ENCODE measurements at places on chromosomes 6 and 20. TPM values are rescaled to one million over a fixed set of nuclear protein-coding genes. Genes with fewer than 3 reads are reported as not detected.

Gene HSPA1L
- total RNA-seq: 0.98 TPM

Gene SCRT2
- total RNA-seq: not detected

Gene HRH3
- total RNA-seq: not detected

Gene RIPOR3
- 1.1 TPM for total RNA-seq

Gene PNPLA1
- total RNA-seq: not detected

Gene PTGIS
- 209 TPM for total RNA-seq

Gene MRS2
- total RNA-seq: 13.5 TPM

Gene SDC4
- total RNA-seq: 50.7 TPM

Gene CEBPB
- total RNA-seq: 42.6 TPM

Gene MAS1
- total RNA-seq: not detected

Gene NKX2-4
- total RNA-seq: under 0.01 TPM

Gene NQO2
- total RNA-seq: 55.5 TPM

Gene HLA-DQA2
- not detected for total RNA-seq

Gene PROCR
- total RNA-seq: 106 TPM

Gene NAPB
- total RNA-seq: 7.8 TPM

Gene KHDC1L
- total RNA-seq: not detected

Gene KIF25
- total RNA-seq: not detected

Gene SIRPA
- 6.0 TPM for total RNA-seq

Gene PLEKHG1
- 4.5 TPM for total RNA-seq

Gene CGA
- total RNA-seq: not detected

Gene RGS19
- total RNA-seq: 11.7 TPM

Gene MDN1
- total RNA-seq: 15.3 TPM

Gene CENPQ
- total RNA-seq: 2.3 TPM
